ENCODE measurements at places on chromosomes 7 and 10.
A peak's percentile ranks its signal among the peaks of the same experiment; 100 is the strongest.

DNA sequence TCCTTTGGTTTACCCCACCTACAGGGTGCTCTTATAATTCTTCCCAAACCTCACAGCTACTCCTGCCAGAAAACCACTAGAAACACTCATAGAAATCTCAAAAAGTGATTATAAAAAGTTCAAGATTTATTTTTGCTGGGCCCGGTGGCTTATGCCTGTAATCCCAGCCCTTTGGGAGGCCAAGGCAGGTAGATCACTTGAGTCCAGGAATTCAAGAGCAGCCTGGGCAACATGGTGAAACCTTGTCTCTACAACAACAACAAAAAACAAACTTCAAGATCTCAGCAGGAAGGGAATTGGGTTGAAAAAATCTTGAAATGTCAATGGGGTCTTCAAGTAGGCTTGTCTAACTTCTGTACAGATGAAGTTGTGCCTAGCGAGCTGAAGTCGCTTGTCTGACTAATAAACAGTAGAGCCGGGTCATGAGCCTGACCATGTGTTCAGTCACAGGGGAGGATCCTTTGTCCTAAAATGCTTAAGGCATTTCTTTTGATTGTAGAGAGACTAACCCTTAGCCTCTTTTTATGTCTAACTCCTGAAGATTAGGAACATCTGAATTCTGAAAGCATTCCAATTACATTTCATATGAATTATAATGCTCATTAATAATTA lies 124.6 kb downstream of the NOC3L start:
- no peak for DNase-seq

DNA sequence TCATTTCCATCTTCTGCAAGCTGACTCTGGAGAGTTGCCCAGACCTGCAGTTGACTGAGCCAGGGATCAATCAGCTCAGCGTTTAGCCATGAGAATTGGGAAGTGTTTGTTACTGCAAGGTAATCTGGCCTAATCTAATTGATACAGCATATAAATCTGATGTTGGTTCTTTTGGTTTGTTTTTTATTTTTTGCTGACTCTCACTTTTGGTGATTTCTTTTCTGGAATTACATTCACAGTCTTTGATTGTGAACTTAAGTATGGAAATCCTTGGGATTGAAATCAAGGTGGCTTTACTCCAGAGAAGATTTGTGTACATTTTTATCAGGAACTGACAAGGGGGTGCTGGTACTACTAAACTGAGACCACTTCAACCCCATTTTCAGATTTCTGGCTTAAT lies 1.7 kb upstream of the GIMAP6 start:
- no peak for DNase-seq

DNA sequence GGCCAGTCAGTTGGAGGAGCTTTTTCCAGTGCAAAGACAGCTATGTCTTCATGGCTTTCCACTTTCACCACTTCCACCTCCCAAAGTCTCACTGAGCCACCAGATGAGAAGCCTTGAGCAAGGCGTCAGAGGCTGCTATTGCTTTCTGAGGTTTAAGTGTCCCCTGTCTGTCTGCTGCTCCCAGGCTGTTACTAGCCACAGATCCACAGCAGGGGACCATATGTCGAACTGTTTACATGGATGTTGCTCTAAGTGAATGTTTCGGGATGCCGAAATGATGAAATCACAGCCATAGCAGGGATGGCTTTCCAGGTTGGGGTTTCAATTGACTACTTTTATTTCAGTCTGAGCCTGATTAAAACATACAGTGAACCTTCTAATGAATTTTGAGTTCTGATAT lies 88.5 kb downstream of the AVL9 start:
- DNase-seq: peak; percentile 94

DNA sequence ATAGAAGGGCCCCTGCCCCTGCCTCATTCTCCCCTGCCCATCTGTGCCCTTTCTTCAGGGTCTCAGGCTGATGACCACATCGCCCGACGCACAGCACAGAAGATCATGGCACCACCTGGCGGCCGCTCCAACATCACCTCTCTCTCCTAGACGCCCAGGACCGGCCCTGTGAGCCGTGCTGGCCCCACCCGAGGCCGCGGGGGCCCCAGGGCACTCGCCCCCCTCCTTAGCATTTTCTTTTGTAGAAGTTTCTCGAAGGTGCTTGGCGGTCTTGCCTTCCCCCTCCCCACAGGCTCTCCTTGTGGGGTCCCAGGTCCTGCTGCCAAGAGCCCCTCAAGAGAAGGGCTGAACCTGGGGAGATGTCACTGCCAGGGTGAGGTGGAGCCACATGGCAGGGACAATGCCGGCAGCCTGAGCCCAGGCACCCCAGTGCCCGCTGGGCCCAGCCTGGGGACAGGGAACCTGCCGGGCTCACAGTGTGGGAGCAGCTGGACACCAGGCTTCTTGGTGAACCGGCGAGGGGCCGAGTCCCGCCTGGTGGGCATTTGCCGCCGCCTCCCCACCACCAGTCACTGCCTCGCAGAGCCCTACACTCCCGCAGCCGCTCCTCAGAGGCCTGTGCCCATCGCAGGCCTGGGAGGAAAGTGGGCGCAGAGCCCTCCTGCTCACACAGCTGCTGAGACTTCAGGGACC lies 18.2 kb downstream of the DPYSL4 start:
- DNase-seq: no peak

- no peak for DNase-seq
Measured at GRCh38 chr10:69732147-69732825, 69.4 kb upstream of the COL13A1 start.

Data from BJ (cell line).